ENCODE measurements at places on chromosomes 3 and 15.

DNA sequence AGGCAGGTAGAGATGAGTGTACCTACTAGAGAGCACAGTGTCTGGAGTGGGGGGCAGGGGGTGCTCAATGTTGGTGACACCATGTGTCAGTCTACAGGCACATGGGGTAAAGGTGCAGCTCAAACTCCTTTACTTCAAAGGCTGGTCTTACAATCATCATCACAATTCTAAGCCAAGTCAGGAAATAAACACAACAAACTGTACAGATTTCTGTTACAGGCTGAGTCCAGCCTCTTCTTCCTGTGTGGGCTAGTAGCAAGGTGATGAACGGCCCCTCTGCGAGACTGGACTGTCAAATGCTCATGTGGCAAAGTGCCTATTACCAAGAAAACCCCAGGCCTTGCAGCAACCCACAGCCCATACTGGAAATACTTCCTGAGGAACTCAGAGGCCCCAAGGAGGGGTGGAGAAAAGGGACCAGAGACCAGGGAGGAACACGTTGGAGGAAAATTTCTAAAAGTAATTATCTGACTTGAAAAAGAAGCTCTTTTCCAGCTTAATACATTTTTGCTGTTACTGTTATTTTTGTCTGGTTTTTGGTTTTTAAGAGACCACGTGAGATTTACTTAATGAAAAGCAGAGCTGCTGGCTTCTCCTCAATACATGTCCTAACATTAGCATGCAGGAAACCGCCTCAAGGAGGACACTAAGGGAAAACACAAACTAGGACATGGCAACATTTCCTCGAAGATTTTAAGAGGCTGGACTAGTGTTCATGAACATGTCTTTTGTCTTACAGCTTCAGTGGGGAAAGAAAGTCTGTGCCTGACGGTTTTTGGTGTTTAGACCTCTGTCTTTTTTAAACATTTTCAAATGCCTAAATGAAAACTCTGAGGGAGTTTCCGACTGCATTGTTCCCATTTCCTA lies 29.5 kb downstream of the TBC1D2B start:
- peak; percentile 63 for DNase-seq

- no peak for DNase-seq
Measured at GRCh38 chr15:28982886-28983285, 97.1 kb downstream of the APBA2 start.

- no peak for DNase-seq
Measured at GRCh38 chr3:182258538-182259177, 534.6 kb upstream of the ATP11B start.

GRCh38 chr3:134886991-134887390 lies 91.9 kb downstream of the EPHB1 start:
- DNase-seq: no peak

DNA sequence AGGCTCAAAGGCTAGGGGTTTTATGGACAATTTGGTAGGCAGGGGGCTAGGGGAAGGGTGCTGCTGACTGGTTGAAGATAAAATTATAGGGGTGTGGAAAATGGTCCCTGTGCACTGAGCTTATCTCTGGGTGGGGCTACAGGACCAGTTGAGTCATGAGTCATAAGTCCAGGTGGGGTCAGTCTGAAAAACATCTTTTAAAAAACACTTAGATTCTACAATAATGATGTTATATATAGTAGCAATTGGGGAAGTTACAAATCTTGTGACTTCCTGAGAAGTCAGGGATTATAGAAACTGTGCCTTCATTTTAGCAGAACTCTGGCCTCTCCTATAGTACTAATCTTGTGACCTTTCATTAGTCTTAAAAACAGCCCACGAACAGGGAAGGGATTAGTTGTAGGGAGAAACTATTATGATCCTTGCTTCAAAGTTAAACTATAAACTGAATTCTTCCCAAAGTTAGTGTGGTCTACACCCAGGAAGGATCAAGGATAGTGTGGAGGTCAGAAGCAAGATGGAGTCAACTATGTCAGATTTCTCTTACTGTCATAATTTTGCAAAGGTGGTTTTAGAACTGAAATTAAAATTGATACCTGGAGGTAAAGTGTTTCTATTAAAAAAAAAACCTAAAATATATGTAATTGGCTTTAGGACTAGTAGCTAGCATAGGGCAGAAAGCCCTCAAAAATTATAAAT lies 130.1 kb downstream of the P2RY1 start:
- DNase-seq: no peak

DNA sequence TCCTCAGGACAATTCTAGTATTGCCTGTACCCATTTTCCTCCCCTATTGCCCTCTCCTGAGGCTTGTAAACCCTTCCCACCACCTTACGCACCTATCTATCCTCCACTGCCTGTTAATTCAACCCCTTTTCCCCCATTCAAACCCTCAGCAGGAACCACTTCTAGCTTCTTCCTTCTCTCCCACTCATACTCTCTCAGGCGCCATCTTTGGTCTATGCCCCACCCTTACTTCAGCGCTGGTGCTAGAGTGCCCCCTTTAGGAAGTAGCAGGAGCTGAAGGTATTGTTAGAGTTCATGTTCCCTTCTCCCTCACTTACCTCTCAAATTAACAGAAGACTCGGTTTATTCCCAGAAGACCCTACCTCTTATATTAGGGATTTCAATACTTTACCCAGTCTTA lies 121.8 kb upstream of the NLGN1 start:
- no peak for DNase-seq

- no peak for DNase-seq
Measured at GRCh38 chr3:5811016-5811415, 623.5 kb downstream of the EDEM1 start.

DNA sequence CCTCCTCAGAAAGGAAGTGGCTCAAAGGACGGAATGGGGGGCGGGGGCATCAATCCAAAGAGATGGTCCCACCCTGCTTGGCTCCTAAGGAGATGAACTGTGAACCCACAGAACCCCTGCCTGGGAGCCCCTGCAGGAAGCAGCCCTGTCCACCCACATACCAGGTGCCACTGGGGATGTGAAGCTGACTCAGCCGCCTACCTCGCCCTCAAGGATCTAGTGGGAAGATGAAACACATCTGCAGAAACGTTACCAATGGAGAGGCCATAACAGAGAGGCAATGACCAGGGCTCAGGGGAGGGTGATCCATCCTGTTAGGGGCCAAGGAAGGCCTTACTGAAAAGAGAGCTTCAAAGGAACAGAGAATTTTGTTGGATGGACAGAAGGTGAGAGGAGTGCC lies 35.1 kb downstream of the EAF1 start:
- no peak for DNase-seq

GRCh38 chr3:69906351-69906966 lies 93.1 kb upstream of the SAMMSON start:
- no peak for DNase-seq

DNA sequence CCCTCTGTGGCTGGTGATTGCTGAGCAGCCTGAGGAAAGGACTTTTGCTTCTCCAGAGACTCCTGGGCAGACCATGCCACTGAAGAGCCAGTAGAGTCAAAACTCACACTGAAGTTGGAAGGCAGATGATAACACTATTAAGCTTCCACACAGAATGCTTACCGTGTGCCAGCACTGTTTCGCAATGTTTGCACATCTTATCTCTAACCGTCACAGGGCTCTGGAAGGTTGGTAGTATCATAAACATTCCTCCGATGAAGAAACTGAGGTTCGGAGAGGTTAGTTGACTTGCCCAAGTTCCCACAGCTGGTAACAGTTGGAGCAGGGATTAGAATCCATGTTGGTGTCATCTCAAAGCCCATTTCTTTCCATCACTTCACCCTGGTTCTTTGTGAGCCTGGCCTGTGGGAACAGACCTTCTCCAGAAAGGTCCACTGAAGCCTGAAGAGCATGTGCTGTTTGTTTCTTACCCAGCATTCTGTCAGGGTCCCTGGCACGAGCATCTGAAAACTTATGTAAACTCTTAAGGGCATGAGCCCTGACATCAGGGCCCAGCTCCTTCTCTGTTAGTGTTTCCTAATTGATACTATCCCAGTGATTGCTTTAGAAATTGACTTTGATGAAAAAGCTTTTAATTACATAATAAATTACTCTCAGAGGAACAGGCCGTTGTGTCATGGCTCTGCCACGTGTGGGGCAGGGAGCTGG lies 77.0 kb upstream of the PRR23C start:
- no peak for DNase-seq

DNA sequence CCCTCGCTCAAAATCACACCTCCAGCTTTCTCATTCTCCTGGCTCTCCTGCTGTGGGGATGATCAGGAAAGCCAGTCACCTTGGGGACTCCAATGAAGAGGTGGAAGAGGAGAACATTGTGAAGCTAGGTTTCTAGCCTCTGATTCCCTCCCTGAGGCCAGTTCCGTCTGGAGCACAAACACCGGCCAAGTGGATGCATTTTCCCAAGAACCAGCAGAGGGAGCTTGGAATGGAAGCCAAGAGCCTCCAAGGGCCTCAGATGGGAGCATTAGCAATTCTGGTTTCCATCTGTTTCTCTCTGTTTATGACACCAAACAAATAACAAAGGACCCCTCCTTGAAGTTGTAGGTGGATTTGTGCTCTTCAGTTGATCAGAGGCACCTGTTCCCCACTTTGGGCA lies 40.6 kb upstream of the NMNAT3 start:
- DNase-seq: no peak

DNA sequence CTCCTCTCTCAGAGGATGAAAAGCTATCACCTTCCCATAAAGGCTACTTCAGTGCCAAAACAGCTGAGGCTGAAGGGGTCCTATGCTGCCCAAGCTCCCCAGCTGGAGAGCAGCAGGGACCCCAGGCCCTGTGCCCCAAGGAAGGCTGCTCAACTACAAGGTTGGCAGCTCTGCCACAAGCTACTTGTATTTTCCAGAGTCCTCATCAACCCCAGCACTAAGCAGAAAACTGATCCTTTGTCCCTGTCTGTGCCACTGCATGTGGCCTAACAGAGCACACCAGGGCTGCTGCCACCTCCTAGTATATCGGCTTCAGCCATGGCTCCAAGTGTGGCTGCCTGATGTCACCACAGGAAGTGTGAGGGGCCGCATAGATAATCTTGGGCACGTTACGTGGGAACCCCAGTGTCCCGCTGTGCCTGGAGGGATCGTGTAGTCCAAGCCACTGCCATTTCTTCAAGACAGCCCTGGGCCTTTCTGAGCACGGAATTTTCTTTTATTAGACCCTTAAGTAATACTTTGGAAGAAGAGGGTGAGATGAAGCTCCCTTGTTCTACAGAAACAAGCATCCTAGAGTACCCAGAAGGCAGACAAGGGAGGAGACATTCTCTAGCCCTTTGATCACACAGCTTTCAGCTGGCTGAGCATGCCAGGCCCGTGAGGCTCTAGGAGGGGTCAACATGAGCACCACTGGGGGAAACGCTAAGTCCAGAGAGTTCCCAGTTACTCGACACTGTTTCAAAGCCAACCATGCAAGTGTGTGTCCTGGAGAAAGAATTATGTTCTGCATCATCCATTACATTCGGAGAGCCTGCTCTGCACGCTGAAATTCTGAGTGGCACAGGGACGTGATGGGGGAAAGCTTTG lies 60.7 kb downstream of the CAPN7 start:
- no peak for DNase-seq

- no peak for DNase-seq
Measured at GRCh38 chr3:188979669-188980310, 192.0 kb upstream of the TPRG1 start.

- DNase-seq: no peak
Measured at GRCh38 chr3:16012086-16012485, 162.4 kb upstream of the GALNT15 start.

- DNase-seq: no peak
Measured at GRCh38 chr3:78729946-78730345, 1037.9 kb downstream of the ROBO1 start.

- DNase-seq: no peak
Measured at GRCh38 chr3:44969828-44970179, 6.2 kb downstream of the ZDHHC3 start.
